GM10248 (cell line): ENCODE measurements at places on chromosomes 4 and X.

DNA sequence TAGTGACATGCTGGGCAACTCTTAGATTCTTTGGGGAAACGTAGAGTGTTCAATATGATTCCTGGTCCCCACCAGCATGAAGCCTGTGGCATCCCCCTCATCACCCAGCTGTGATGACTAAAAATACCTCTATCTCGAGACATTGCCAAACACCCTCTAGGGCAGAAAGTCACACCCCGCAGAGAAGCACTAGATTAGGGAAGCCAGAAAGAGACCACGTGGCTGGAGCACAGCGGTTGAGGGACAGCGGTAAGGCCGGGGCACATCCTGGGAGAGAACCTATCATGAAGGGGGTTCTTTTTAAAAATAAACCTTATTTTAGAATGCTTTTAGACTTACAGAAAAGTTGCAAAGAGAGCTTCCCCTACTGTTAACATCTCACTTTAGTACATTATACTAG lies 11.0 kb downstream of the FAT1 start:
- DNase-seq, result no peak

DNA sequence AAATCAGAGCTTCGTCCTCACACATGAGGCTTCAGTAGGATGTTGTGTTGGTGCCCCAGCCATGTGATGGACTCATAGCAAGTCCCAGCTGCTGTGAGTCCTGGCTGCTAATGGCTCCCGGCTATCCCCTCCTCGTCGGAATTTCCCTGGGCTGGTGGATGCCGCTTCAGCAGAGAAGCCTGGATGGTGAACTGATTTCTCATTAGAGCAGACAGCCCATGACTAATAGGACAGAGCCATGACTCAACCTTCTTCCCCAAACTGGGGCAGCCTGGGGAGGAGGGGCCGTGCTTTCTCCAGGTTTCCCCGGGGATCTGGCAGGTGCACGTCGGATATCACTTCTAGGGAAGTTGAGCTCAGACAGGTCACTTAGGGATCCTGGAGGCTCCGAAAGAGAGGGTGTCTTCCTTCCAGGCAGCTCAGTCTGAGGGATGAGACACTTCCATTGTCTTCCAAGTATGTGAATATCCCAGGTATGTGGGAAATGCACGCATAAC lies 112.7 kb downstream of the ASMT start:
- no peak for DNase-seq

DNA sequence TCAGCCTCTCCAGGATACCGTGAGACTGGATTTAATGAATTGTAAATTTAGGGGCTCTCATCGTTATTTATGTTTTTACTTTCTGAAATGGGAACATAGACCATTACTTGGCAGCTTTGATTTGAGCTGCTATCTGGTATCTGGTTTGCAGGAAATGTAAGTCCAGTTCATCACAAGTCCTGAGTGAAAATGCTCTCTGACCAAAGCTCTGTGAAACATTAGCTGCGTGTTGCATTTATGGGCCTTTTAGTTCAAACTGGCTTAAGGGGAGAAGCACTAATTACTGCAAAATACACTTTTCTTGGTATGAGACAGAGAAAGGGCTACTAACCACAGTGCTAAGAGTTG lies 420 bp downstream of the CC2D2A start:
- no peak for DNase-seq

GRCh38 chr4:129144755-129145206 lies 48.8 kb downstream of the C4orf33 start:
- DNase-seq, result no peak

- DNase-seq, result no peak
These were observed 111.7 kb downstream of the NFKB1 start for GRCh38 chr4:102612824-102613366.

DNA sequence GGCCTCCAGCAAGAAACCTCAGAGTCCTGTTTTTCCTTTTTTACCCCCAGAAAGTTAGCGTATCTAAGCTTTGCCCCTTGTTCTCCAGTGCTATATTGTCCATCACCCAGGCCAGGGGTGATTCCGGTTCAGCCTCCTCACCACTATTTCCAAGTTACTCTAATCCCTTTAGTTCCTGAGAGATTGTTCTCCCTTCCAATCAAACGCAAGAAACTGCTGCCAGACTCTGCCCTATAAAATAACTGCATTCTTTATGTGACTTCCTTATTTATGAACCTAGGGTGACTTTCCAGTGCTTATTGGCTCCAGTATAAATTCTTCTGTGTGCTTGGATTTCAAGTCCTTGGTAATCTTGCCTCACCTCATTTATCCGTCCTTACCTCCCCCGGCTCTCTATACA lies 65.7 kb downstream of the CLCN5 start:
- no peak for DNase-seq

- no peak for DNase-seq
These were observed 82.0 kb upstream of the ACSL1 start for GRCh38 chr4:184907810-184908209.

GRCh38 chr4:110480031-110480549 lies 4.1 kb downstream of the ENPEP start:
- DNase-seq, result no peak

- DNase-seq, result no peak
These were observed 854.2 kb downstream of the CENPC start for GRCh38 chr4:66691101-66691500.

DNA sequence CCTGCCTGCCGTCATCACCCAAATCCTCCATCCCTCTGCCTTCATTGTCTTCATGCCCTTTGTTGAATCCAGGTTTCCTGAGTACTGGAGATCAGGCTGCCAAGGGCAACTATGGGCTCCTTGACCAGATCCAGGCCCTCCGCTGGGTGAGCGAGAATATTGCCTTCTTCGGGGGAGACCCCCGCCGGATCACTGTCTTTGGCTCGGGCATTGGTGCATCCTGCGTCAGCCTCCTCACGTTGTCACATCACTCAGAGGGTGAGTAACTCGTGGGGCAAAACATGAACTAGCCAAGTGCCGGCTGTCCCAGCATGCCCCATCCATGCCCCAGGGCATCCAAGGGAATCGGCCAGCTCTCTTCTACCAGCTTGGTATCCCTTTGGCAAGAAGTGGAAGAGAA lies 19.4 kb downstream of the NLGN3 start:
- DNase-seq, result no peak

DNA sequence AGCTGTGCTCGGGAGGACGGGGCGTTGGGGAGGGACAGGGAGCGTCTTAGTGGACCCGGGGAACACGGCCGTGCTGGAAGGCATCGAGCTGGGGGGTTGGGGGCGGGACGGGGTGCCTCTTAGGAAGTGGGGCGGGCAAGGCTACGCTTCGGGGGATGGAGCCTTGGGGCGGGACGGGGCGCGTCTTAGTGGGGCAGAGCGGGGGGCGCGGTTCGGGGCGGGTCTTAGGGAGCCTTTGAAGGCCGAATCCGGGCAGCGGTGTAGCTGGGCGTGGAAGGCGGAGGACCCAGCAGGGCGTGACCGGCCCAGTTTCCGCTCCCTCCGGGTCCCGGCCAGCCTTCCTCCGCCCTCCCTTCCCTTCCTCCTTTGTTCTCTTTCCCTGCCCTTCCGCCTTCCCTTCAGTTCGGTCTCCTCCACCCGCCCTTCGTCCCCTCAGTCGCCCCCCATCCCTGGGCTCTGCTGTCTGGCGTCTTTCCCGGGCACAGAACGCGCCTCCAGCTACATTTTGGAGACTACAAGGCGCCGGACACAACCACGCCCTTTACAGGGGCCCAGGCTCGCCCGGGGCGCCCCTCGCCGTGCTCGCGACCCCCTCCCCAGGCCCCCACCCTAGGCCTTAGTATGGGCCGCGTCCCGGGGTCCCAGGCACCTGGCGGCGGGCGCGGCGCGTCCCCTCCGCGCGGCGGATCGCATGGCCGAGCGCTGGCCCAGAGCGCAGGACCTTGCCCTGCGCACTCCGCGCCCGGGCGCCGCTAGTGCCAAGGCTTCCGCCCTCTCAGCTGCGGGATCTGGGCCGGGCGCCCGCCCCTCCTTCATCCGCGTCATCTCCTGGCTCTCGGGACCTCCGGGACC lies at the start of gene ARSD:
Gene ARSD (minus strand): TSS at position 757 of the 852 bp plus-strand sequence. CDS start 64 bp downstream, at position 693.
- DNase-seq, result no peak
